Sigmoid colon (tissue), 7 donors: ENCODE measurements at places on chromosomes 11 and 22. TPM values are rescaled to one million over a fixed set of nuclear protein-coding genes. Genes with fewer than 3 reads are reported as not detected.

- peaks cover 46% of the 10 kb centered on the region for H3K4me1 ChIP-seq
- no peak overlapping the region for H3K4me3 ChIP-seq
- no peaks in the 10 kb centered on the region for H3K27me3 ChIP-seq
- no peak for DNase-seq
Observed at GRCh38 chr11:9397746-9398680, 13.6 kb downstream of the IPO7 start.

GRCh38 chr11:110947096-110947495 is 234.9 kb upstream of the ARHGAP20 start:
- no peaks in the 10 kb centered on the region for H3K27me3 ChIP-seq
- H3K27ac ChIP-seq = peak overlapping the region; percentile 17
- no peak overlapping the region for H3K4me3 ChIP-seq
- peak; percentile 65 for DNase-seq

DNA sequence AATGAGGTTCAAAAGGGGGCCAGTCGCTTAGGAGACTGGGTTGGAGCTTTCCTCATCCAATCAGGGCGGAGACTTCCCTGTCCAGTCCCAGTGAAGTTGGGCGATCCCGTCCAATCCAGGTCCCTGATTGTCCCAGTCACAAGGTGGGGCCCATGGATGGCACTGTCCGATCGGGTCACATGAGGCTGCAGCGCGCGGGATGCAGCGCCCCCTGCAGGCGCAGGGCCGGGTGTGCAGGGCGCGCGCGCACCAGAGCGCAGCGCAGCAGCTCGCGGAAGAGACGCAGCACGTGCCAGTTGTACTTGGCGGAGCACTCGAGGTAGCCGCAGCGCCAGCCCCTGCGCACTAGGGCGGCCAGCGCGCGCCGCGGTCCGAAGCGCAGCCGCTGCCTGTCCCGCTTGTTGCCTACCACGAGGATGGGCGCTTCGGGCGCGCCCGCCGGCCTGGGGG is 2.3 kb downstream of the RASL10A start:
- no peak overlapping the region for H3K27ac ChIP-seq
- H3K36me3 ChIP-seq = no peaks in the 10 kb centered on the region
- no peaks in the 10 kb centered on the region for H3K4me1 ChIP-seq
- peaks cover 34% of the 10 kb centered on the region for H3K27me3 ChIP-seq
- no peak for DNase-seq

- no peak overlapping the region for H3K4me3 ChIP-seq
- H3K27ac ChIP-seq = no peak overlapping the region
- no peak for DNase-seq
Observed at GRCh38 chr11:118410055-118410745, 8.8 kb downstream of the ATP5MG start.

DNA sequence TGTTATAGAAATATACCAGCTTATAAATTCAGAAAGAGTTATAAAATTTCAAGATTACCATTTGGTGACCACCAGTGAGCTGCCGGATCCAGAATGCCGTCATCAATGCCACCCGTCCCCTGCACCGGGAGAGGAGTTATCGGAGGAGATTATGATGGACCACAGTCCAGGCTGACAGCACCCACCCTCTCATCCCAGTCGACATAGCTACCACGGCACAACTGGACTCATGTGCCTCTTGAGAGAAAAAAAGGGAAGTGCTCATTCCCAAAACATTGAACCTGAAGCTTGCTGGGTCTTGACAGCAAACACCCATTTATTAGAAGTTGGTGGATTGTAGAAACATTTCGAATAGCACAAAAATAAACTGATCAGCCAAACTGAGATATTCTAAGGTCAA is 1331.5 kb downstream of the TBC1D22A start:
- H3K36me3 ChIP-seq = no peaks in the 10 kb centered on the region
- peaks cover 3% of the 10 kb centered on the region for H3K27me3 ChIP-seq
- no peak overlapping the region for H3K27ac ChIP-seq
- no peak overlapping the region for H3K4me3 ChIP-seq

- H3K4me3 ChIP-seq = no peak overlapping the region
- H3K4me1 ChIP-seq = no peaks in the 10 kb centered on the region
- no peaks in the 10 kb centered on the region for H3K36me3 ChIP-seq
- no peak overlapping the region for H3K27ac ChIP-seq
Observed at GRCh38 chr11:38323961-38324761, 1726.1 kb upstream of the RAG2 start.

DNA sequence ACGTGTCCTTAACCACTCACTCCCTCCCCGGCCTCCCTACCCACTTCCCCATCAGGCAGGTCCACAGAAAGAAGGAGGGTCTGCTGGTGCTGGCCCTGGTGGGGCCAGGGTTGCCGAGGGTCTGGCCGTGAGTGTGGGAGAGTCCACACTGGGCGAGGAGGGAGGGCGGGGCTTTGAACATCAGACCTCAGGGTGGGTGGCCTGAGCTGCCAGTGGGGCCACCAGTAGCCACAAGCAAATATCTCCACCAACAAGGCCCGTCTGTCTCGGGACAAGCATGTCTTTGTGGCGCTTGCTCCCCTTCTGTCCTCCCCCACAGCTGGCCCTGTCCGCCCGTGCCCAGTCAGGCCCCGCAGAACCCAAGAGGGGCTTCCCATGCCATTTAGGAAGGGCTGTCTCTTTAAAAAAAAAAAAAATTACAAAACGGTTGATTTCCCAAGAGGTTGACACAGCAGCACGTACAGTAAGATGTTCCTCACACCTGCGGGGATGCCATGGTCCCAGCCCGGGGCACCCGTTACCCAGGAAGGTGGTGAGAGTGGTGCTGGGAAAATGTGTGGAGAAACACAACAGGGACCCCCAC is 17.7 kb upstream of the TALDO1 start:
- no peak for DNase-seq
- H3K4me1 ChIP-seq = peaks cover 29% of the 10 kb centered on the region
- H3K27ac ChIP-seq = no peak overlapping the region
- H3K36me3 ChIP-seq = no peaks in the 10 kb centered on the region
- peaks cover 58% of the 10 kb centered on the region for H3K27me3 ChIP-seq
- H3K4me3 ChIP-seq = no peak overlapping the region

DNA sequence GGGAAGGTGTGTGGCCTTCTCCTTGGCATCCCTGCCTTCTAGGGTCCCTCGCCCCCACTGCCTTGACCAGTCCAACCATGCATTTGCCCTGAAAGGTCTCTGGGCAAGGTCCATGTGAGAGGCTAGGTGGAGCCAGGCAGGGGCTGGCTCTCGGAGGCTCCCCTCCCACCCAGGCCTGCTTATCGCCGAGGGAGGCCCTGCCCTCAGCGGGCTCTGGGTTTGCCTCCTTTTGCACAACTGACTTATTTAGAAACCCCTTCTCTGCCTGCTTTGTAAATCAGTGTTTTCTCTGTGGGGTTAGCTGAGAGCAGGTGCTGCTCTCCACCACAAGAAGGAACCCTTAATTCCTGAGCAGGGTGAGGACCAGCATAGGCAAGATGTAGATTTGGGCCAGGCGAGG is 47.7 kb downstream of the CD82 start:
- DNase-seq = no peak
- H3K4me3 ChIP-seq = no peak overlapping the region
- no peaks in the 10 kb centered on the region for H3K27me3 ChIP-seq
- H3K36me3 ChIP-seq = peaks cover 4% of the 10 kb centered on the region
- no peak overlapping the region for H3K27ac ChIP-seq

DNA sequence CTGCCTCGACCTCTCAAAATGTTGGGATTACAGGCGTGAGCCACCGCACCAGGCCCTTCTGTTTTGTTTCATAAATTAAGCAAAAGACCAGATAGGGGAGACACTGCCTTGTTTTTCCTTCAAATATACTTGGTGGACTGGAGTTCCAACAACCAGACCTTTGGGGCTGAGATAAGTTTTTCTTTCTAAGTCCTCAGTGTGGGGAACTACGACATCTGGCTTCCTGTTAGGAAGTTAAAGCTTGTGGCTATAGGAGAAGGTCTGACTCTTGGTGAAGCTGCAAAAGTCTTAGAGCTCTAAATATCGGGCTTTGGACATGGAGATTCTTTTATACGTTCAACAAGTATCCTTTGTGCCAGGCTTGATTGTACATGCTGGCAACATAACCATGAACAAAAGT is 64.1 kb upstream of the EED start:
- no peaks in the 10 kb centered on the region for H3K36me3 ChIP-seq
- no peak overlapping the region for H3K27ac ChIP-seq
- H3K4me3 ChIP-seq = no peak overlapping the region
- H3K27me3 ChIP-seq = no peaks in the 10 kb centered on the region

NXPE2 gene
- total RNA-seq = not detected

GRCh38 chr11:126880872-126881271 is 119.7 kb downstream of the KIRREL3 start:
- H3K4me1 ChIP-seq = peaks cover 17% of the 10 kb centered on the region
- no peak overlapping the region for H3K4me3 ChIP-seq
- no peaks in the 10 kb centered on the region for H3K36me3 ChIP-seq
- DNase-seq = no peak

GRCh38 chr22:42437488-42438292 is 5.5 kb upstream of the NFAM1 start:
- peaks cover 6% of the 10 kb centered on the region for H3K27me3 ChIP-seq
- peak; percentile 87 for DNase-seq
- H3K4me1 ChIP-seq = peaks cover 25% of the 10 kb centered on the region
- H3K4me3 ChIP-seq = peak overlapping the region; percentile 45
- no peak overlapping the region for H3K27ac ChIP-seq
- no peaks in the 10 kb centered on the region for H3K36me3 ChIP-seq

- peak overlapping the region; percentile 70 for H3K4me3 ChIP-seq
- peaks cover 42% of the 10 kb centered on the region for H3K27me3 ChIP-seq
- H3K27ac ChIP-seq = peak overlapping the region; percentile 89
- H3K4me1 ChIP-seq = peaks cover 90% of the 10 kb centered on the region
Observed at GRCh38 chr11:833114-833791, 501 bp downstream of the CD151 start.

POTEH gene
- total RNA-seq = not detected

- no peak overlapping the region for H3K27ac ChIP-seq
- H3K4me1 ChIP-seq = no peaks in the 10 kb centered on the region
- peaks cover 98% of the 10 kb centered on the region for H3K27me3 ChIP-seq
Observed at GRCh38 chr11:129376658-129377341, 1.2 kb downstream of the BARX2 start.

GRCh38 chr11:93330446-93330984 is at the start of gene DEUP1:
DEUP1 (plus strand) TSS chr11:93330742; CDS start chr11:93332260, 1,518 bp downstream.
- H3K36me3 ChIP-seq = no peaks in the 10 kb centered on the region
- peaks cover 10% of the 10 kb centered on the region for H3K4me1 ChIP-seq
- peak; percentile 56 for DNase-seq
- peak within 1 kb of the TSS; percentile 18 for H3K4me3 ChIP-seq

- H3K4me3 ChIP-seq = no peak overlapping the region
- H3K27me3 ChIP-seq = no peaks in the 10 kb centered on the region
- H3K36me3 ChIP-seq = no peaks in the 10 kb centered on the region
- H3K4me1 ChIP-seq = peaks cover 89% of the 10 kb centered on the region
- no peak for DNase-seq
Observed at GRCh38 chr11:68468217-68468828, 7.8 kb downstream of the PPP6R3 start.

DNA sequence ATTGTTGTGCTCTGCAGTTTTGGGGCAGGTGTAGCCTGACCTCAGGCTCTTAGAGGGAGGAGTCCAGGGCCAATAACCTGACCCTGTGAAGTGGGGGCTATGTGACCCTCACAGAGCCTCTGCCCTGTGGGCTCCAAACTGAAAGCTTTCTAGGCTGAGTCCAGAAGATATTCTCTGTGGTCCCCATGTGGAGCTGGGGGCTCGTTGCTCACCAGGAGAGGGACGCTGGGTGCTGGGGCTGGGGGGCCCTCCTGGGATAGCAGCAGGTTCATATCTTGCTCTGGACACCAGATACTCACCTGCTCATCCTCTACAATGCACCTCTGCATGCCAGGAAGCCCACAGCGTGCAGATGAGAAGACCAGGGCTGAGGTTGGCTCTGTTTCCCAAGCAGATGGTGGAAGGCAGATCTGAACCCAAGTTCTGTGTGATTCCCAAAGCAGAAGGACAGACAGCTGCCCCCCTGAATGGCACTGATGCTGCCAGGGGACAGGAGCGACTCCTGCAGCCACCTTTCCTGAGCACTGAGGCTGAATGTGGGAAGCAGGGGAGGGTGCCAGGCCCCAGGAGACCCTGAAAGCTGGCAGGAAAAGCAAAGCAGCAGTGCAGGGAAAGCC is 1022.0 kb downstream of the TBC1D22A start:
- H3K36me3 ChIP-seq = no peaks in the 10 kb centered on the region
- H3K4me3 ChIP-seq = no peak overlapping the region
- no peak for DNase-seq
- no peak overlapping the region for H3K27ac ChIP-seq
- H3K4me1 ChIP-seq = no peaks in the 10 kb centered on the region
- H3K27me3 ChIP-seq = no peaks in the 10 kb centered on the region

DNA sequence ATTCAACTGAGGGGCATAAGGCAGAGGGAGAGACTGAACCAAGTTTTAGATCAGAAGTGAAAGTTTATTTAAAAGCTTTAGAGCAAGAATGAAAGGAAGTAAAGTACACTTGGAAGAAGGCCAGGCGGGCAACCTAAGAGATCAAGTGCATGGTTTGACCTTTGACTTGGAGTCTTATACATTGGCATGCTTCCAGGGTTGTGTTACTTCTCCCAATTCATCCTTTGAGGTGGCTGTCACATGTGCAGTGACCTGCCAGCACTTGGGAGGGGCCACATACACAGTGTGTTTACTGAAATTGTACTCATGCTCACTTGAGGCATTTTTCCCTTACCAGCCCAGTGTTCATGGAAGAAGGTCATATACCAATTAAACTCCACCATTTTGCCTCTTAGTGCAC is 30.4 kb downstream of the CYP2R1 start:
- H3K4me1 ChIP-seq = no peaks in the 10 kb centered on the region
- H3K36me3 ChIP-seq = peaks cover 7% of the 10 kb centered on the region
- DNase-seq = no peak
- no peak overlapping the region for H3K4me3 ChIP-seq
- H3K27me3 ChIP-seq = no peaks in the 10 kb centered on the region

GRCh38 chr11:65559535-65559934 is 1.4 kb upstream of the LTBP3 start:
- no peaks in the 10 kb centered on the region for H3K27me3 ChIP-seq
- peak overlapping the region; percentile 99 for H3K27ac ChIP-seq
- peak; percentile 62 for DNase-seq
- no peaks in the 10 kb centered on the region for H3K36me3 ChIP-seq
- no peak overlapping the region for H3K4me3 ChIP-seq

GRCh38 chr22:26777156-26777801 is 119.9 kb downstream of the MIAT start:
- H3K27me3 ChIP-seq = no peaks in the 10 kb centered on the region
- no peak overlapping the region for H3K27ac ChIP-seq
- peaks cover 27% of the 10 kb centered on the region for H3K4me1 ChIP-seq
- peaks cover 11% of the 10 kb centered on the region for H3K36me3 ChIP-seq
- no peak for DNase-seq

GRCh38 chr11:59267736-59268475 is 55.2 kb upstream of the MPEG1 start:
- H3K36me3 ChIP-seq = no peaks in the 10 kb centered on the region
- H3K4me1 ChIP-seq = no peaks in the 10 kb centered on the region
- H3K4me3 ChIP-seq = no peak overlapping the region
- H3K27ac ChIP-seq = no peak overlapping the region
